Fibroblast of skin of left biceps (primary cell): ENCODE measurements at places on chromosomes 12 and 14.

- no peak for DNase-seq
Measured at GRCh38 chr14:102544747-102545460, 35.3 kb upstream of the ANKRD9 start.

- no peak for DNase-seq
Measured at GRCh38 chr12:545835-546234, 86.1 kb downstream of the B4GALNT3 start.

DNA sequence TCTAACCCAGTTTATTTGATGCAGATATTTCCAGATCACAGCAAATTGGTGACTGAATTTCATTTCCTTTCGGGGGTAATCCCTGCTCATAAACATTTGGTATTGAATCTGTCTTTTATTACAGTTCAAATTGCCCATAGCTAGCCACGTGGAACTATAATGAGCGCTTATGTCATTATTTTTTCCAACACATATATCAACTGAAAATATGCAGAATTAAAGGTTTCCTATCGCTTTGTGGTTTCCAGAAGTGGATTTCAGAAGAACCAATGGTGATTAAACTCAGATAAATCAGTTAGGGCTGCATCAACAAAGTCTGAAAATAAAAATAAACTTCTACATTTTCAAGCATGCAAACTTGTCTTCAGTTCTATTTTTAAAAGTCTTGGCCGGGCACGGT is 111.9 kb downstream of the PIK3C2G start:
- peak; percentile 57 for DNase-seq

- no peak for DNase-seq
Measured at GRCh38 chr12:34625116-34625515, 602.8 kb downstream of the ALG10 start.

DNA sequence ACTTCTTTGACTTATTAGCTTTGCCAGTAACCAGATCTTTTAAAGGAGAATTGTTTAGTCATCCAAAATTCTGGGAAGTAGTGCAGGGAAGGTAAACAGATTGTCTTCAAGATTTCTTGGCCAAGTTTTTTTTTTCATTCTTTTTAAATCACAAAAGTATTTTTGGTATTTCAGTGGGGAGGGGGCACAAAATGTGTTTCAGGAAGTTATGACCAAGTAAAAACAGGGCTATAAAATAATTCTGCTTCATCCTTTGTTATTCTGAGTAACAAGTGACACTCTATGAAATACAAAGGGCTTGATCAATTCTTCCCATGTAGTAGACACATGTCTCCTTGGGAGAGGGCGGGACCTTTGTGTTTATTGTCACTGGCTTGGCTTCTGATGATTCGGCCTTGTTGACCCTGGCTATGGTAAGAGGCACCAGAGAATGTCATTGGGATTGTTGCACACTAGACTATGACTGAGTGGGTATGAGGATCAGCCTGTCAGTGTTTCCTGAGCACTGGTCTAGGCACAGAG is 55.4 kb downstream of the SUSD6 start:
- peak; percentile 62 for DNase-seq

- DNase-seq = no peak
Measured at GRCh38 chr14:74863274-74863673, 12.7 kb downstream of the PROX2 start.

GRCh38 chr12:49909826-49910225 is 6.1 kb upstream of the FAIM2 start:
- DNase-seq = no peak

GRCh38 chr14:76019676-76020075 is 34.1 kb downstream of the IFT43 start:
- DNase-seq = no peak

- no peak for DNase-seq
Measured at GRCh38 chr12:115570069-115570777, 707.3 kb downstream of the MED13L start.

DNA sequence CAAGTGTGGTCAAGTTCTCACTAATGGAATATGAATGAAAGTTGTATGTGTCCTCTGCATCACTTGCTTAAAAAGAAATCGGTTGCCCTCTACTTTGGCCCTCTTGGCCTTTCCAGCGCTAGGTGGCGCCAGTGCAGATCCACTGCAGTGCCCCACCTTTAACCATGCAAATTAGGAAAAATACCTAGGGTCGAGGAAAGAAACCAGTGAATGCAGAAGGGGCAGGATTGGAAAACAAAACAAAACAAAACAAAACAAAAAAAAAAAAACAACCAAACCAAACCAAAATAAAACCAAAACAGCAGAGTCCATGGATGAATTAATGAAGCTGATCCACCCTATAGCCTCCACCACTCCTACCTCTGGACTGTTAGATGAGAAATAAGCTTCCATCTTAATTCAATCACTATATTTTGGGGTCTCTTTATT is 12.9 kb upstream of the NEMF start:
- DNase-seq = no peak

GRCh38 chr12:120242275-120242799 is 23.2 kb downstream of the PXN start:
- DNase-seq = no peak

GRCh38 chr12:20557096-20557495 is 138.0 kb upstream of the SLCO1C1 start:
- no peak for DNase-seq

GRCh38 chr14:84028080-84028604 is 1501.8 kb upstream of the FLRT2 start:
- no peak for DNase-seq

DNA sequence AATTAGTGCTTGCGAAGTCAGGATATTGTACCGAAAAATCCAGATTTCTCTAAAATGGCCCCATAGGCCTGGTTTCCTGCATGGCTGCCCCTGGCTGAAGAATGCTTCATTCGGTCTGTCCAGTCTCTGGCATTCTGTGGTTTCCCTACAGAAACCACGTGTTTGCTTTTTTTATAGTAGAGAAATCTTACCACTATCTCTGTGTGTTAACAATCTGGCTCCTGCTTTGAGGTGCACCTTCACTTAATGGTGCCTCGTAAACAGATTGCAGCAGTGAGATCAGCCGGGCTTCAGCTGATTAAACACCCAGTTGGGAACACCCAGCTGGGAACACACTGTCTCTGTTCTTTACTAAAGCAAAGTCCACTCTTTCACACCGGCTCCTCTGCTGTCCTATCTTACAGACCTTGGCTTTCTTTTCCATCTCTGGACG is 6.7 kb upstream of the DNAAF2 start:
- DNase-seq = no peak

DNA sequence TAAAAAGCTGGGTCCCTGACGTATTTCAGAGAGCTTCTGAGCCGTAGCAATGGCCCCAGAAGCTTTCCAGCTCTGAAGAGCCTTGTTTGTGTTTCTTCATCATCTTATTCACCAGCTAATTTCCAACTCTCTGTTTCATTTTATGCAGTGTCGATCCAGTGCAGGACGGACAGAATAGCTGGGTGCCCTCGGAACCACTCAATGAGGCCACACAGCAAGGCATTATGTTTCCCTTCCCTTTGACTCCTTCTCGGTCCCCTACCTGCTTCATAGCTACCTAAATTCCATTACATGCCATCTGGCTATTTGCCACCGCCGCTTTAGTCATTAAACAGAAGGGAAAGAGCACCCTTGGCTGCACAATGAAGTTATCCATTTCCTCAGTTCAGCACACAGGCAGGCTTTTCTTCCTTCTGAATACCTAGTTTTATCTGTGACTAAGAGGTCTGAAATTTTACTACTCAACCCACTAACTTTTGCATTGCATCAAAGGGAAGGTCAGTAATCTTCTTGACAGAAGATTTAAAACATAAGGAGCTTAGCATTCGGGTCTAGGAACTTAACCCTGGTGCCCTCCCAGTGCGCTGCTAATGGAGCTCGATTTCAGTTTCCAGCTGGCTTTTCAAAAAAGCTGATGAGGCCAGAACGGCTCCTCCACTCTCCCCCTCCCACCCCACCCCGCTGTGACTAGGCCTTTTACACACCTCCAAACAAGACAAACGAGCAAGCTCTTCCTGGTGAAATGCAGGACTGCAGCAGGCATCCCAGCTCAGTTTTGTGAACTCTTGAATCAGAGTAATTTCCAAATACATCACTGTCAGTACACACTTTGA is 176.8 kb downstream of the GXYLT1 start:
- no peak for DNase-seq

- peak; percentile 71 for DNase-seq
Measured at GRCh38 chr12:65826353-65827171, 2.3 kb downstream of the HMGA2 start.

DNA sequence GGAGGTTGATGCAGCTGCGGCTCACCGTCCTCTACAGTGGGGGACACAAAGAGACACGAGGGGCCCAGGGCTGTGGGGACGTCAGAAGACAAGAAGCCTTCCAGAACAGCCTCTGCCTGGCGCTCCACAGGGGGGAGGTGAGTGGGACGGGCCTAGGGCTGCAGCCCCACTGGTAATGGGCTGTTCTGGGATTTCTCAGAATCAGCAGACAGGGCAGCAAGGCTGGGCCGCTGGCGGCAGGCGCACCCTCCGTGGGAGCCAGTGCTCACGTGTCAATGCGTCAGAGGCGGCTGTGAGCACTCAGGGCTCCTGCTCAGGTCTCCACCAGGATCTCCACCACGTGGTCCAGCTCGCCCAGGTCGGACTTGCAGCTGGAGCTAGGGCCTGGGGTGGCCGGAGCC is 10.0 kb downstream of the CDCA4 start:
- DNase-seq = no peak
